ENCODE measurements at places on chromosomes 1 and 21.

- DNase-seq: no peak
These were observed 5.2 kb upstream of the FNBP1L start for GRCh38 chr1:93442741-93443140.

- DNase-seq: no peak
These were observed 132.6 kb downstream of the MRPS6 start for GRCh38 chr21:34205811-34206571.

DNA sequence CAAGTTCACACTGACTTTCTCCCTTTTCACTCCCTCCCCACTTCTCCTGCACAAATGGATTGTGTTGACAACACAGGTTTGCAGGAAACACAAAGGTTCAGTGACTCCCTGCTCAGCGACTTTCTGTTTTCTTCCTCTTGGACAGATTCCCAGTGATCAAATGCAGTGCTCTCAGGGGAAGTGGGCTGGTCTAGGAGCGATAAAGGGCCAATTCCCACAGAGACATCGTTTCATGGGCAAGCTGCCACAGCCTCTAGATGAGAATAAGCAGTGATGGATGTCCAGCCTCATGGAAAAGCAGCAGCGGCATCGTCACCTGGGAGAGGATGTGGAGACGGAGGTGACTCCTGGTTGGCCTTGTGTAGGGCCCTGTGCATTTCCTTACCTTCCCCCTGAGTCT is 30.6 kb downstream of the FYB2 start:
- DNase-seq: peak; percentile 83

DNA sequence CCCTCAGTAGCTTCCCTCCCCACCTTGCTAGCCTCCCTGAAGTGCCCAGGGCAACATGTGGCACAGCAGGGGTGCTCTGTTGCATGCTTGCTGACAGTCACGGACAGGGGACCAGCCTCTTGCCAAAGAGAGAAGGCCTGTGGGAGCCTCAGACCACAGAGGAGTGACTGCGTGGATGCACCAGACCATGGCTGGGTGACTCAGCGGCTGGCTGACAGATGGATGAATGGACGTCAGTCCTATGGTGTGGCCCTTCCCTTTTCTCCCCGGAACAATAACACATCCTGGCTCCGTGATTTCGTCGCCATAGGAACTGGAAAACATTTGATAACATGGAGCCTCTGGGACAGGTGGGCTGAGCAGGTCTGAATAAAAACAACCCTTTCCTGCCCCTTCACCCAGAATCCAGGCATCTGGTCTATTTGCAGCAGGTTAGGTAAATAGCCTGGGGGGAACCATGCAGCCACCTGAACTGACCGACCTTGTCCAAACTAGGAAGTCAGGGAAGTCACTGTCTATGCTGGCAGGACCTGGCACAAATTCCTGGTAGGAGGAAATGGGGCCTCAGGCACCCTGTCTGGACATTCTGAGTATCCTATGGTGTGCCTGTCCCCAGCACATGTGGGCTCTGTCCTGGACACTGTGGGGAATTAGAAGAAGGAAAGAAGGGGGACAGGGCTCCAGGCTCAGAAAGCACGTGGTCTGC is 53.3 kb downstream of the NENF start:
- DNase-seq: peak; percentile 100

GRCh38 chr21:44653123-44653522 is 1.3 kb downstream of the KRTAP12-4 start:
- DNase-seq: no peak

DNA sequence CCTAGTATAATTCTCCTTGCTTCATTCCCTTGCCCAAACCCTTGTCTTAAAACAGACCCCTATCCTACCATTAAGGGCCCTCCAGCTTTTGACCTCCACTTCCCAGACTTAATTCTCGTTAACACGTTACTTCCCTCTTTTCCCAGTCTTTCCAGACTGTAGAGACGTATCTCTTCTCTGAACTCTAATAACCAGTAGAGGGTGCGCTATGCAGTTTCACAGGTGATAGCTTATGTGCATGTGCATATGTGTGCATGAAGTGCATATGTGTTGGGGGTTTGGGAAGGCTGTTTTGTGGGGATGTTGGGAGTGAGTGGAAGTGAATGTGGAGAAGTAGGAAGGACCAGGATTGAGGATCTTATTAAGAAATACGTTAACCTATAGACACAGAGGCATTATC is 78.1 kb upstream of the CCDC190 start:
- no peak for DNase-seq

DNA sequence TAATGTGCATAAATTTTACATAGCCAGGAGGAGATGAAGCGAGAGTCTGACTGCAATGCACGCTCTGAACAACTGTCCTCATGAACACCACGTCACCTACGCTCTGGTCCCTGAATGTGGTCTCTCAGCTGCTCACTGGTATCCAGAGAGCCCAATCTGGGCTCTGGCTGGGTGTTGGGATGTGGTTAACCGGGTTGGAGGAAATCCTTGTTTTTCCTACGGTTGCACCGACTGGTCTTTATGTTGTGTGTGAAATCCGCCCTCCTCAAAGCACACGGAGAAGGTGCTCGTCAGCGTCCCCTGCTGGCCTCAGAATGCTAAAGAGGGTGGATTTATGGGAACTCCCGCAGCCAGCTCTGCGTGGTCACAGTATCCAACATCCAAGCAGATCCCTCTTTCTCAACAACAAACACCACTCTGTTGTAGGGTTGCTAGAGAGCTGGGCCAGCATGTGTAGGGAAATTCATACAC is 51.8 kb upstream of the FAM89A start:
- DNase-seq: peak; percentile 20

DNA sequence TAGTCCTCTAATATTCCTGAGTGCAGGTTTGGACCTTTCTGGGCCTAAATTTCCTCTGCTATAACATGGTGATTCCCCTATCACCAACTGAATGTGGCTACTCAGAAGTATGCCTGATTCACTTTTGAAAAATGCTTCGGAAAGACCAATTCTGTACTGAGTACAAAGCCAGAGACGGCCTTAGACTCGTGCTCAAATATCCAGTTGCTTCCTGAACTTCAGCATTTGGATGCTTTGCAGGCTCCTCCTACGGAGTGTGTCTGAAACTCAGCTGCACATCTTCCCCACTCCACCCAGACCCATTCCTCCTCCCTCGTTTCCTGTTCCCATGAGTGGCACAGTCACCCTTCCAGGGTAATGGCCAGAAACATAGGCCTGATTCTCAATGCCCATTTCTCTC is 98.4 kb upstream of the GADD45A start:
- no peak for DNase-seq

DNA sequence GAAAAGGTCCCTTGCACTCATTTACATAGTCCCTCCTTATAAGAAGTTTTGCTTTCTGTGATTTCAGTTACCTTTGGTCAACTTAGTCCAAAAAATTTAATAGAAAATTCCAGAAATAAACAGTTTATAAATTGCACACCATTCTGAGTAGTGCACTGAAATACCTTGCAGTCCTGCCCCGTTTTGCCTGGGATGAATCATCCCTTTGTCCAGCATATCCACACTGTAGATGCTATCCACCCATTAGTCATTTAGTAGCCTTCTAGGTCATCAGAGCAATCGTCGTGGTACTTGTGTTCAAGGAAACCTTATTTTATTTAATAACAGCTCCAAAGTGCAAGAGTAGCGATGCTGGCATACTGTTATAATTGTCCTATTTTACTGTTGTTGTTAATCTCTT is 38.0 kb downstream of the SPRTN start:
- DNase-seq: peak; percentile 73

- DNase-seq: no peak
These were observed 36.6 kb downstream of the AZIN2 start for GRCh38 chr1:33117440-33118085.

DNA sequence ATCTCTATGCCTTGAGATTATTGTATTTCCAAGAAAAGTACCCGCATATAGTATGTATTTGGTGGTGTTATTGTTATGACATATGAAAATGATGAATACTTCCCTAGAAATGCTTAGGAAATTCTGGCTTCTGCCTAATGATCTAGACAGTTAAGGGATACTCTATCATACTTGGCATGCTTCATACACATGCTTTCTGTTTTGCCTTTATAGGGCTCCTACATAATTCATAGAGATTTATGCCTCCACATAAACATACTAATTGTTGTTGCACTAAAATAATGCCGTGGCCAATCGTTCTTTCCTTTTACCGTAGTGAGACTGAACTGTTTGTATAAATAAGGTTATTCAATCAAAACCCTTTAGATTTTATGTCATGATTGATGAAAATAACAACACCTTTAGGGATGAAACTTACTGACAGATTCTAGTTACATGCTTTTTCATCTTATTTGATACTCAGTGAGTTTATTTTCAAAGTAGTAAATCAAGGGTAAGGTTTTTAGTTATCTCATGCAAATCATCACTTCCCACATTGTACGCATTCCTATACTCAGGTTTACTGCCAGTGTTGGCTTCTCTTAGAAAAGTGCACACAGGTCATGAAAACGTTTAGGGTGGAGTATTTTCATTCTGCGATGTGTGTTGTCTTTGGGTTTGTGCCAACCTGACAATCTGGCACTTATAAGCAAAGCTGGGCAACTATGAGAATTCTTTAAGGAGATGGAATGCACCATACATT is 40.5 kb upstream of the SCYL3 start:
- DNase-seq: no peak

DNA sequence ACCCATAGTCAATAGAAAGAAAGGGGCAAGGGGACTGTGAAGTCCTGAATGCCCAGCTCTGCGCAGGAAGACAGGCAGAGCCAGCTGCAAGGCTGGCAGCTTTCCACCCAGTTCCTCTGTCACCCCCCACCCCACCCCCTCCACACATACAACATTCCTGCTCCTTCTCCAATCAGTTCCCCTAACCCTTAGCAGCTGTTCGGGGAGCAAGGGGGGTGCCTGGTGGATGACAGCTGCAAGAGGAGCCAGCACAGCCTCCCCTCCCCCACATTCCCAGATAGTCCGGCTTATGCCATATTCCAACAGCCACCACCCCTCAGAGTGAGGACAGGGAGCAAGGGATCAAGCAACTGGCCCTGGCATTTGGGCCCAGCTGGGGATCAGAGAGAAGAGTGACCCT is 9.7 kb downstream of the ARHGEF2 start:
- DNase-seq: no peak

DNA sequence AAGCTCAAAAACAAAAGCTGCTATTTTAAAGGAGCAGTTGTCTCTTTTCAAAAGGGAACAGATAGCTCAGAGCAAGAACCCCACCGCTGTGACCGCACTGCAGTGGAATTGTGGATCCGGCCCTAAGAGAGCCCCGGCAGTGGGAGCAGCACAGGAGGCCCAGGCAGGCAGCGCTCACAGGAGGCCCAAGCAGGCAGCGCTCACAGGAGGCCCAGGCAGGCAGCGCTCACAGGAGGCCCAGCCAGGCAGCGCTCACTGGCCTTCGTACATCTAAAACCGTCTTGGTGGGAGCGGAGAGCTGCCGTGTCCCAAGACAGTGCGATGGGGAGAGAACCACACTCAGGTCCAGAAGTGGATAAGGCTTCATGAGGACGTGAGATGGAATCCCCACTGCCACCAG is 4.0 kb downstream of the TFF3 start:
- no peak for DNase-seq

- no peak for DNase-seq
These were observed 94.7 kb downstream of the LIPI start for GRCh38 chr21:14116080-14116481.

DNA sequence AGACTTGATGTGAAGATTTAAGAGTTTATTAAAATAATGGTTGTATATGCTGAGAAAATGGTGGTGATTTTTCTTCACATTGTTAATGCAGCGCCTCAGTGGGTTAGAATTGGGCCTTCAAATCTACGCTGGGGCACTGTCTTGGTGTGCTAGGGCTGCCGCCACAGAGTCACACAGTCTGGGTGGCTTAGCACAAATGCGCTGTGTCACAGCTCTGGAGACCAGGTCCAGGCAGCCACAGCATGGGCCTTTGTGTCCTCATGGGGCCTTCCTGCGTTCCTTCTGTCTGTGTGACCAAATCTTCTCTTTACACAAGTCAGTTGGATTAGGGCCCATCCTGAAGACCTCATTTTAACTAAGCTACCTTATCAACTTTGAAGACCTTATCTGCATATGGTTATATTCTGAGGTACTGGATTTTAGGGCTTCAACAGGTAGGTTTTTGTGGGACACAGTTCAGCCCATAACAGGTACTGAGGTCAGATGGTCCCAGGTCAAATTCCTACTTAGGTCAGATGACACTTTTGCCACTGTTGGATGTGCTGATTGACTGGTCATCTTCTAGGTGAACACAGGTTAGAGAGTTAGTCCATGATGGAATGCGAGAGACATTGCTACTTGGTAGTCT is 17.5 kb downstream of the TRAPPC10 start:
- DNase-seq: no peak

DNA sequence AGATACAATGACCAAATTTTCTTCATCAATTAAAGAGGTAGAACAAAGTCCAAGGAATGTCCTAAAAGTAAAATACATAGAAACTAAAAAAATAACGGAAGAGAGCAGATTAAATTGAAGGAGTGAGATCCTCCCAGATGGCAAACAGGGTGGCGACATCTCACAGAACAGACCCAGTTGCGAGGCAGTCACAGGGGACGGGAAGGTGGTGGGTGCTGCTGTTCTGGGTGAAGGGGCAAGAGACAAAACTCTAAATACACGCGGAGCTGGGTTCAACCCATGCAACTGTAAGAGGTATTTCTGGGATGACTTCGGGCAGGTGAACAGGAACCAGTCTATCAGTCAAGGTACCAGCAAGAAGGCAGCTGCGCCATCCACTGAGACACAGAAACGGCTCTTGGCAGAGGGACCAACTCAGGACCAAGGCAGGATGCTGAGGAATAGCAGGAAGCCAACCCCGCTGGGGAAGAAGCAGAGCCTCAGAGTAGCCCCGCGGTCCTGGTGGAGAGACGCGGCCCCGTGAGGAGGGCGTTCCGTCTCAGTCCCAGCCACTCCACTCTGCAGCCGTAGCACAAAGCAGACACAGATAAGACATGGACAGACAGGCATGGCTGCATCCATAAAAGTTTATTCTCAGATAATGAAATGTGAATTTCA is 32.2 kb downstream of the WDR4 start:
- DNase-seq: no peak

- no peak for DNase-seq
These were observed at the start of gene SV2A for GRCh38 chr1:149917571-149918144. SV2A (minus strand) TSS chr1:149917844; CDS start chr1:149913840, 4,004 bp downstream.

- DNase-seq: no peak
These were observed 1518.9 kb upstream of the B3GALT2 start for GRCh38 chr1:194705123-194705854.

DNA sequence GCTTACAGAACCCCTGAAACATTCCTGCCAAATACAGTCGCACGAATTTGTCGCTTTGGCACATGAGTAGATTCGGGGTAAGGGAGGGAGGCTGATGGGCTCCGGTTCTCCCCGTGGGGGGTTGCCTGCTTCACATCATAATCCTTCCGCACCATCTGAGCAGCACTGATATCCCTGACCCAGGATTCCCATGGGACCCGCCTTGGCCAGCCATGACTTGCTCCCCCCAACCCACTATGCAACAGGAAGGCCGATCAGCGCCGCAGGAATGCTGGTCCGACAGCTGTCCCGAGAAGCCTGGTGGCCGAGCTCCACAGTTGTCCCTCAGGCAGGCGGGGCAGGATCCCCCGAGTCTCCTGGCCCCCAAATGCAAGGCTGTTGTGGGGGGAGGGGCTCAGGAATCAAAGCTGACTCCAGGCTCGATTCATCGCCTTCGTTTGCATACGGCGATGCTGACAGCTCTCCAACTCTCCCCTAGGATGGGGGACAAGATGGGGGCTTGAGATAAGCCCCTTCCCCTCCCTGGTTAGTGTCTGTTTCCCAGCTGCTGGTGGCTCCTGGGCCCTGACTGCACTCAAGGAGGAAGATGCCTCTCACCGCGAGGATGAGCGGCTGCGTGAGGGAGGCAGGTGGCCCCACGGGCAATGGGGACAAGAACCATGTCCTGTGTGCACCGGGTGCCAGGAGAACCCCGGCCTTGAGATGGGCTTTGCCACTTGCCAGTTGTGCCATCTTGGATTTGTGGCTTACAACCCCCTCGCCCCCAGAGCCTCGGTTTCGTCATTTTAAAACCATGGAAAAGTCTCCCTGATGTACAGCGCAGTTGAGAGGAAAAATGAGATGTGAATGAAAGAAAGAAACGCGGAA is 9.3 kb downstream of the DRAXIN start:
- no peak for DNase-seq

Data from kidney tubule cell (primary cell).